ENCODE measurements at places on chromosomes 11 and 22.

- no peak for DNase-seq
Measured at GRCh38 chr11:26187639-26188038, 144.3 kb upstream of the ANO3 start.

DNA sequence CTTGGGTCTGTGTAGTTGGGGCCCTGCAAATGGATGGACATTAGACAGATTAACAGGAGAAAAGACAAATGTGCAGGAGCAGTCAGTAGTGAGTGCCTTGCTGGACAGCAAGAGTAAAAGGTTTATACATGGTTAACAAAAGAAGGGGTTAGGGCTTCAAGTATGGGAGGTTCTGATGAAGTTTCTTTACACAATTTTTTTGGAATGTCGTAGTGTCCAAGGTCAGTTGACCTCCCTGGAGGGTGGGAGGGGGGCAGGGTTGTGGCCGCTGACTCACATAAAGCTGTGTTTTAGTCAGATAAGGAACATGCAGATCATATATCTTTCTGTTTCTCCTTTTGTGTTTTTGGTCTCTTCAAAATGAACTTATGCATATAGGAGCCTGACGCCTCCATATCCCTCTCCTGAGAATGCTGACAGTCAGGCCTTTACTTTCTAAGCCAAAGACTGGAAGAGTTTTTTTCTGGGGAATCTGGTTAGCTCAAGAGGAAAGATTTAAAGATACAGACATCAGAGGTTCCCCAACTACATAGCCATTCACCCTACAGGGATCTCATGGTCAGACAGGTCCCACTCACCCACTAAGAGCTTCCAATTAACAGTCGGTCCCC, 134.3 kb downstream of the NECTIN1 start:
- no peak for DNase-seq

- peak; percentile 20 for DNase-seq
Measured at GRCh38 chr11:72430741-72431570, 3.4 kb downstream of the CLPB start.

- DNase-seq, result no peak
Measured at GRCh38 chr11:34825315-34825669, 90.9 kb downstream of the APIP start.

DNA sequence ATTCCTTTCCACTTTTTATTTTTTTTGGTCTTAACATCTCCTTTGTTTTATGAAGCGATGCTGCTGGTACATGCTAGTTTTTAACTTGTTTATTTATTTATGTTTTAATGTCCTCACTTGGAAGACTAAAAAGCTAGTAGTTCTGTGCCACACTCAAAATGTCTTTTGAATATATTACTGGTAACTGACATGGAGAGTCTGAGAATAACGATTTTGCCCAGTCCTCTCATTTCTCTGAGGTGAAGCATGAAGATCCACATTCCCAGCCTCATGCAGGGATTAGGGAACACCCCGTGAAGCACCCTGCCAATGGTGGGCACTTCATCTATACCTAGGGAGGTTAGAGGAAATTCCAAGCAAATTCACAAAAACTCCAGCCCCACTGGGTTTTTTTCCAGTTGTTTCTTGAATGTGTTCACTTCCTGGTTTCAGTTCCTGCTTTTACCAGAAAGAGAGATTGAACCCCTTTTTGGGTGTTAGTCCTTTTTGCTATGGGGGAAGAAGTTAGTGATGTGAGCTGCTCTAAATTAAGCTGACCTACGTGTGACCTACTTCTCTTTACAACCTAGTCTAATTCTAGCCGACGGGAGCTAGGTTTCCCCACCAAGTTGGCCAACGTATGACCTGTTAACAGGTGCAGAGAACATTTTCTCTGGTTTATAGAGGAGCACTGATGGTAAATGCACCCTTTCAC, 106.1 kb downstream of the SLC1A2 start:
- DNase-seq, result no peak

All from stimulated activated CD4-positive, alpha-beta T cell treated with anti-CD3 and anti-CD28 coated beads, Interleukin-4, amount 100 ng/mL, for 1 hour (primary cell).